ENCODE measurements at places on chromosomes 5 and 9.

DNA sequence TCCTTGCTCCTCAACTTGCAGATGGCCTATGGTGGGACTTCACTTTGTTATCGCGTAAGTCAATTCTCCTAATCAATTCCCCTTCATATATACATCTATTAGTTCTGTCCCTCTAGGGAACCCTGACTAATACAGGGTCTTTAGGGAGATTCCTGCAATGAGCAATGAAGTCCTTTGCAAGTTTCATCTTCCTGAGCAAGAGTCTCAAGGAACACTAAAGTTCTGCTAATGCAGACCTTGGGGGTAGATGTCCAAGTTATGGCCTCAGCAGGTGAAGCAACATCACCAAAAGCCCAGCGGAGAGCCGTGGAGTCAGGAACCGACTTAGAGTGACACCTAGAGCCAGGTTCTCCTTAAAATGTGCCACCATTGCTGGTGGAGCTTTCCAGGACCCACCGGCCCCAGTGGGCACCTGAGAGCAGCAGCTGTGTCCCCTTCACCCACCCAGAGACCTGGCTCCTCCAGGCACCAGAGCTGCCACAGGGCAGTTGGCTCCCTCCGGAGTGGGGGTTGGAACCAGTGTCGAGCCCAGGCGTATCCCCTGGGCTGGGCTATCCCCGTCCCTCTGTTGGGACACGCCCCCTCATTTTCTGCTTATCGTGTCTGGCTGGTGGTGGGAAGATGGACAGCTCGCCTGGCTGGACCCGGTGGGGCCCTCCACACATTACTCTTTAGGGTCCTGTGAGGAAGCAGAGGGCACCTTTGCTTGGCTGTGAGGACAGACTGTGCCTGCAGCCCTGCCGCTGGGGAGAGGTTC is 10.9 kb upstream of the FCN1 start:
- no peak for DNase-seq

GRCh38 chr5:14216902-14217301 is 73.8 kb downstream of the TRIO start:
- no peak for DNase-seq

DNA sequence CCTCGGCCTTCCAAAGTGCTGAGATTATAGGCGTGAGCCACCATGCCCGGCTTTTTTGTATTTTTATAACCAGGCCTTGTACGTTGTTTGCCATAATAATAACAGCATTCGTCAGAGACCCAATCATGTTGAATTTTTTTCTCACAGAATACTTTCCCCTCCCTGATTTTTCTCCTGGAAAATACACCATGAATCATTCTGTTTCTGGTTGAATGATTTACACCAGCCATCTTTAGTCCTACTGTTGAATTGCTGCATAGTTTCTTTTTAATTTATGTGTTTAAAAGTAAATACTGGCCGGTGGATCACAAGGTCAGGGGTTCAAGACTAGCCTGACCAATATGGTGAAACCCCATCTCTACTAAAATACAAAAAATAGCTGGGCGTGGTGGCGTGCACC is 3.5 kb downstream of the CNOT8 start:
- DNase-seq: no peak

GRCh38 chr5:149615976-149616375 is 34.7 kb downstream of the ARHGEF37 start:
- no peak for DNase-seq

DNA sequence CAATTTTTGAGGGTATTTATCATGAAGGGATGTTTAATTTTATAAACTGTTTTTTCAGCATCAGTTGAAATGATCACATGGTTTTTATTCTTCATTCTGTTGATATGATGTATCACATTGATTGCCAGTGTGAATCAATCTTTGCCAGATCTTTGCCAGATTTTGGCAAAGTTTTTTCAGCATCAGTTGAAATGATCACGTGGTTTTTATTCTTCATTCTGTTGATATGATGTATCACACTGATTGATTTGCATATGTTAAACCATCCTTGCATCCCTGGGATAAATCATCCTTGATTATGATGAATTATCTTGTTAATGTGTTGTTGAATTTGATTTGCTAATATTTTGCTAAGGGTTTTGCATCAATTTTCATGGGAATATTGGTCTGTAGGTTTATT is 140.9 kb upstream of the TAS2R1 start:
- DNase-seq: no peak

Data from astrocyte of the hippocampus (primary cell).